ENCODE measurements at places on chromosomes 1 and 21.

DNA sequence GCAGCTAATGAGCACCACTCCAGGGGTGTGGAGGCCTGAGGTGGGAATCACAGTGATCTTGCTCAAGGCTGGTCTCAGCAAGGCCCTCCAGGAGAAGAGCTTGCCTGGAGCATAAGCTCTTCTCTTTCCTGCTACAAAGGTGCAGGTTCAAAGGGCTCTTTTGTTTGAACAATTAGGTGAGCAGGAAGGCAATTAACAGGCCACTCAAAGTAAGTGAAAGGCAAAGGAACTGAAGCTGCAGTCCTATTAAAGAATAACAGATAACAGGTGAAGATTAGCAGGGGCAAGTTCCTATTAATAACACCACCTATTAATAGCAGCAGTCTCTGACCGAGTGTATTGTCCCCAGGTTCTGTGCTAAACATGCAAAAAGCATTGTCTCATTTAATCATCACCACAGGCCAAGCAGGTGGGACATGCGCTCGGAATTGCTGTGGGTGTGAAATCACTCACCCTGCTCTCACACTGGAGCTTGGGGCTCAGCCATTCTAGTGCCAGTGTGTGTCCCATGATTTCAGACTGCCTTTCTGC is 113.8 kb downstream of the RHOU start:
- DNase-seq: no peak

GRCh38 chr1:235050911-235051360 is 77.7 kb downstream of the TOMM20 start:
- DNase-seq: peak; percentile 80

DNA sequence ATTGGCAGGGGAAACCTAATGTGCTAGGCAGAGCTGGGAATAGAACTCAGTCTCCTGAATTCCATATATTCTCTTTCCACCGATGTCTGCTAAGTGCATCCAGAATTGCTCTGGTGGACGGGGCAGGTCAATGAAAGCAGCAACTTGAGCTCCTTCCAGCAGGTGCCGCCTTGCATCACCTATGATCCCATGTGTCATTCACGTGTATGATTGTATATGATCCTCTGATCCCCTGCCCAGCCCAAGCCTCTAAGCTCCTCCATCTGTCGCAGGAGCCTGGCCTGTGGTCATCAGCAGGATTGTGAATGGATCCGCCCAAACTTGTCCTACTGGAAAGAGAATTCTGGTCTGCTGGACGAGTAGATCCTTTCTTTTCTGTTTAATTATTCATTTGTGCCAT is 13.1 kb downstream of the ACTA1 start:
- DNase-seq: no peak

- DNase-seq: no peak
These were observed 29.3 kb downstream of the C1orf141 start for GRCh38 chr1:67105508-67105907.

DNA sequence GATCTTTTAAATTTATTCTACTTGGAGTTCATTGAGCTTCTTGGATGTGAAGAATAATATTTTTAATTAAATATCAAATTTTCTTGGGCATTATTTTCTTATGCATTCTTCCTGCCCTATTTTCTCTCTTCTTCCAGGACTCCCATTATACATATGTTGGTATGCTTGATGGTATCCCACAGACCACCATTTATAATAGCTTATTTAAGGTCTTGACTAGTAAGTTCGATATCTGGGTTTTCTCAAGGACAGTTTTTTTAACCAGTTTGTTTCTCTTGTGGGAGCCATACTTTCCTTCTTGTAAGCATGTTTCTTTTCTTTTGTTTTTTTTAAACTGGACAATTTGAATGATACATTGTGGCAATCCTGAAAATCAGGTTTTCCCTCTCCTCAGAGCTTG is 15.4 kb upstream of the DDR2 start:
- no peak for DNase-seq

GRCh38 chr1:6443339-6444115 is 19.0 kb downstream of the ESPN start:
- no peak for DNase-seq

GRCh38 chr1:33348676-33349080 is 27.8 kb upstream of the A3GALT2 start:
- no peak for DNase-seq

DNA sequence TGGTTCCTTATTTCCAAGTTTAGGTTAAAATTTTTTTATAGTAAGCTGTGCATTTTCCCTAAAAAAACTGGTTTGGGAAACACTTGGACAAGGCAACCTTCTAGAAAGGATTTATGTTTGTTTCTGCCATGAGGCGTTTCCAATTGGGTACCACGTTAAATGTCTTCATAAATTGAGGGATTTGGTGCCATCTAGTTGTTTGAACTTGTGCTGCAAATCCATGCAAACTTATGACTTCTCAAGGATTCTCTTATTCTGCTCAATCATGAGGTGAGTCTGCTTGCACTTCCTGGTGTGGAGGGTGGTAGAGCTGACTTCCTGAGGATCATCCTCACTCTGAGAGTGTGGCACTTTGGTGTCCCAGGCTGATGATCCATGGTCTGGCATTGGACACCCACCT is 123.3 kb downstream of the PCNX2 start:
- no peak for DNase-seq

DNA sequence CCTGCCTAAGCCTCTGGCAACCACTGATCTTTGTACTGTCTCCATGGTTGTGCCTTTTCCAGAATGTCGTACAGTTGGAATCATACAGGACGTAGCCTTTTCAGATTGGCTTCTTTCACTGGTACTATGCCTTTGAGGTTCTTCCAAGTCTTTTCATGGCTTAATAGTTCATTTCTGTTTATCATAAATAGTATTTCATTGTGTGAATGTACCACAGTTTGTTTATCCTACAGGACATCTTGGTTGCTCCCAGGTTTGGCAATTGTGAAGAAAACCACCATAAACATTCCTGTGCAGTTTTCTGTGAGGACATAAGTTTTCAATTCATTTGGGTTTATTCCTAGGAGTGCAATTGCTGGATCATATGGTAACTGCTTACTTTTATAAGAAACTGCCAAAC is 190.6 kb upstream of the RAB4A start:
- DNase-seq: no peak

DNA sequence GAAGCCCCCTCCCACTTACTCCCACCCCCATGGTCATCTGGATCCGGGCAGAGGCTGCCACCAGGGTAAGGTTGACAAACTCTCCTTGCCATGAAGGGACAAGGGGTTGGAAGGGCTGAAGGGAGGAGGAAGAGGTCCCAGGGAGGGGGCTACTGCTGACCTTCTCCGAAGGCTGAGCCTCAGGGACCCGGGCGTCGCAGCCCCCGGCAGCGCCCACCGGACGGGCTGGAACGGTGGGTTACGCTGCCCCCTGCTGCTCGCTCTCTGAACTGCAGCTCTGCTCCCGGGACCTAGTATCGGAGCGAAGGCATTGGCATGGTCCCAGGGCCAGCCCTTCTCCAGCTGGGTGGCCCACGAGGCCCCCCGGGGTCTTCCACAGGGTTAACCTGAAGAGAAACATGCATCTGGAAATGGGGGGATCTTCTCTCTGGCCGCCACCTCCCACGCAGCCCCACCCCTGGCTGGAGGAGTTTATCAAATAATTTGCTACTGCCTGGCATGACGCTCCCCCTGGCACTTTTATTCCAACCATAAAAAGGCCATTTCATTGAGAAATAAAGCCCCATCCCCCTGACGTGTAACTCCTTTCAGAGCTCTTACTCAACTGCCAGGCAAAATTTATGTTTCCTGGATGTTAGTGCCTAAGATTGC is 70.4 kb upstream of the TARDBP start:
- DNase-seq: peak; percentile 39

DNA sequence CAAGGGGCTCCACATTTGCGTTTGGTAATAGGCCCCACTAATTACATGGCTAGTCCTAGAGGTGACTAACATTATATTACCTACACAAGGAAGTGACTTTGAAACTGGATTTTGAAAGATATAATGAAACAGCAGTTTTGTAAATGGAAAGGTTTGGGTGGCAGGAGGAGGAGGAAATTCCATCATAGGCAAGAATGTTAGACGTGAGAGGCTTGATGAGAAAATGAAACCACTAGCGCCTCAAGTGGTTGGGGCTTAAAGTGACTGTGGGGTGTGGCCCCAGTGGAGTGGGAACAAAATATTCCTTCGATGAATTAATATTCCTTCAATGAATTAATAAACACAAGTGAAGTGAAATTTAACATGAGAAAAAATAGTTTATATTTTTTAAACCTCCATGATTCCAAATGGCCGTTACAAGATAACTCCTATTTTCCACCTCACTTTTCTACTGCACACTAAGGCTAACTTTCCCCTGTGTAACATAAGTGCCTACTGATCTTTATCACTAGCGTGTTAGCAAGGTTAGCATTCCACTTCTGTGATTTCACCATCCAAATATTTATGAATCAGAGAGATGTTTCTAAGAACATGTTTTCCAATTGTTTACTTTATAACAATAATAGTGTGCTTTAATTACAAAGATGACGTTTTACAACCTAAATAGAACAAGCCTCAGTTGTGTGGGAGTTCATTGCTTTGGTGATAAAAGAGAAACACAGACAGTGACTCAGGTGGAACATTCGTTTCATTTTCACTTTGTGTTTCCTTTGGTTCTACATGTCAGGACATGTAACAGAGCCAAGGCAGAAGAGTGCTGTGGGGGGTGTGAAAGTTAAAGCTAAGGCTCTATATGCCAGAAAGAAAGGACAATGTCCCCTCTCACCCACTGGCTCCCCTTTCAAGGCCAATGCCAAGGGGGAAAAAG is 12.5 kb upstream of the ATF3 start:
- DNase-seq: peak; percentile 80

Data from GM06990 (cell line).